ENCODE measurements at places on chromosomes 11 and 22. TPM values are rescaled to one million over a fixed set of nuclear protein-coding genes. Genes with fewer than 3 reads are reported as not detected.

The KRTAP5-10 gene
- not detected for total RNA-seq

The SLC22A12 gene
- total RNA-seq = not detected

GRCh38 chr11:81444297-81444696, 1289.4 kb downstream of the FAM181B start:
- no peak for DNase-seq

GRCh38 chr11:119362741-119363080, 16.2 kb upstream of the MFRP start:
- DNase-seq = peak; percentile 78

DNA sequence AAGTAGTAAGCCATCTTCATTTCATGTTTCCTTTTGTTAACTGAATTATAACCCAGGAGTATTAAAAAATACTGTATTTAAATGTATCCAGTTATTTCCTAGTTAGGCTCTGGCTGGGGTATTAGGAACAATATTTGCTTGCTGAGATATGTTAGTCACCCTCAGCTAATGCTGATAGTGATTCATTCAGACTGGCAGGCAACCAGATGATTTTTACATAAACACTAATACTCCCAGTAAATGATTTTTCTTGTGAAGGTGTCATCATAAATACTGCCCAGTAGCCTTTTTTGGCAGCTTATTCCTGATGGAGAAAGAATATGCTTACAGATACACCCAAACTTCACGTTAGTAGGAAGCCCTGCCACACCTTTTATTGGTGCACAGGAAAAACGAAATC, 8.1 kb downstream of the YWHAH start:
- DNase-seq = no peak

All from cerebellum (tissue), 4 donors.